ENCODE measurements at places on chromosomes 4 and X. TPM values are rescaled to one million over a fixed set of nuclear protein-coding genes. Genes with fewer than 3 reads are reported as not detected.

TACC3 gene
- total RNA-seq = 120 TPM

S100P gene
- total RNA-seq = 0.43 TPM

PLS3 gene
- total RNA-seq = 128 TPM

GLA gene
- total RNA-seq = 48.5 TPM

RRH gene
- not detected for total RNA-seq

PROM1 gene
- 66.6 TPM for total RNA-seq

STARD8 gene
- 3.5 TPM for total RNA-seq

AWAT2 gene
- total RNA-seq = not detected

CSAG1 gene
- total RNA-seq = not detected

IQCM gene
- not detected for total RNA-seq

DNA sequence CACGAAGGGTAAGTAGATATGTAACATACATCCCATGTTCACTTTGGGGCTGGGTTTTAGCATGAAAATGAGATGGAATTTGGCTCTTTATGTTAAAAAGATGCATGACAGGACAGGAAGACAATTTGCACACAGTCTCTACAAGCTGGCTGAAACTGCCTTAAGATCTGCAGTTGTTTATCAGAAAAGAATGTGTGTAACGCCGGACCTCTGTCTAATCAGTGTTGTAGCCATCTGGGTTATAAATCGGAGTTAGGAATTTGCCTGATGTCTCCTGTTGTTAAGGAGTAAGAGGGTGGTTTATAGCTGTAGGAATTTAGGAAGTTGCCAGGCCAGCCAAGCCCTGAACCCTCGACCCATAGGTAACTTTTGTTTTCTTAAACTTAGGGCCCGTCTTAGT, 562.9 kb upstream of the FAT1 start:
- DNase-seq = no peak

GRCh38 chr4:177964693-177965168, 522.5 kb upstream of the AGA start:
- DNase-seq = no peak

- DNase-seq = no peak
Observed at GRCh38 chr4:129144755-129145206, 48.8 kb downstream of the C4orf33 start.

- no peak for DNase-seq
Observed at GRCh38 chrX:150236327-150236726, 126.8 kb upstream of the MAMLD1 start.

DNA sequence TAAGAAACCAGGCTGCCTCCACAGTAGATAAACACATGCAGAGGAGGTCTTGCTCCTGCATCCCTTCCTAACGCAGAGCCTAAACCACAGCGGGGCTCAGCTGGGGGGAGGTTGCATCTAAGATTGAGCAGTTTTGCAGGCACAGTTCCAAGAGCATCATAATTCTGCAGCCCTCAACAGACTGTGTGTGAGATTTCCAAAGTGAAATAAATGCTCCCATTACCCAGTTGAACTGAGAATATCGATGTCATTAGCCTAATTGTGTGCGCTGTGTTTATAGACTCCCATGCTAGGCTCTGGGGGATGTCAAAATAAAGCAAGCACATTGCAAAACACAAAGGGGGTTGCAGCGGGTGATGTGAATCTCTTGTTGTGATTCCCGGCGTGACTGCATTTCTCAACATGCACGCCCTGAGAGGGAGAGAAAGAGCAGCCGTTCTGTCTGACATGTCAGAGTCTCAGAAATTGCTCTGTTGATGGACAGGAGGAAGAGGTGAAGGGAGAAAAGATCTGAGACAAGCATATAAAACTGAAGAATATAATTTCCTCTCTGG, 150.0 kb upstream of the PSAPL1 start:
- DNase-seq = no peak

DNA sequence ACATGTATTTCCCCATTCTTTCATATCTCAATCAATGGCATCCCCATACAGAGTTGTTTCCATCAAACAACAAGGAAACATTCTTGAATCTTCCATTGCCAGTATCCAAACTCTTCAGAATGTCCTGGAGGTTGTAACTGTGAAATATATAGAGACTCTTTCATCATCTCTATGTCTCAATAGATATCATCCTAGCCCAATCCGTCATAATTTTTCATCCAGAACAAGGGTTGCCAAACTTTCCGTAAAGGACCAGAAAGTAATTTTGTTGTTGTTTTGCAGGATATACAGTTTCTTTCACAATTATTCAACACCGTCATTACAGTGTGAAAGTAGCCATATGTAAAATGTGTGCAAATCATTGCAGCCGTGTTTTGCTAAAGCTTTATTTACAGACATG, 15.2 kb upstream of the CXCL6 start:
- no peak for DNase-seq

- DNase-seq = peak; percentile 94
Observed at GRCh38 chr4:183471946-183472708, 27.7 kb downstream of the CDKN2AIP start.

GRCh38 chrX:151984328-151984727, 9.9 kb upstream of the GABRE start:
- DNase-seq = no peak

DNA sequence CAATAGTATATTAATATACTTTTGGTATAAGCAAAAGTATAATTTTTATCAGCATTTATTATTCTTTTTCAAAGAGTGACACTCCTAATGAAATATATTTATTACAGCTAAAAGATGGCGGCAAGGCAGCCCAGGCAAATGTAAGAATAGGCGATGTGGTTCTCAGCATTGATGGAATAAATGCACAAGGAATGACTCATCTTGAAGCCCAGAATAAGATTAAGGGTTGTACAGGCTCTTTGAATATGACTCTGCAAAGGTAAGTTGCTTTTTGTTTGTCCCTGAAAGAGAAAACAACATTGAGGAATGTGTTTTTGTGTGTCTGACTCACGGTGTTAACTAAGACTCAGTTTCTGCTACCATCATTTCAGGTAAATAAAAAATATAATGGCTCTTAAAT, 71.9 kb downstream of the PDLIM5 start:
- DNase-seq = no peak

GRCh38 chr4:118974758-118975157, 86.1 kb downstream of the SYNPO2 start:
- DNase-seq = no peak

DNA sequence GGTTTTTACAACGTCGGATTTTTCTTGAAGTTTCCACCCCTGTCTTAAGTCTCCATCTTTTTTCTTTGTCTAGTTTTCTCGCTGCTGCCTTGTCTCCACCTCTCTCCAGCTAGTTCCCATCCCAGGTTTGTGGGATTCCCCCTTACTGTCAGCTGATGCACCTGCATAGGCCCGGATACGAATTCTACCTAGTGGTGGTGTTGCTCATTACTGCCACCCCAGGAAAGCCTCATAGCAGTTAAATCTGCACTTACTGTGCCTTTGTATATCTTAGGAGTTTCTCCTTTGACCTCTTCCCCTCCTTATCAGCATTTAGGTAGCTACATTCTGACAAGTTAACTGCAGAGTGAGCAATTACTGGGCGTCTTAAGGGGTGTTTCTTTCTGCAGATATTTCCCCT, 1693.1 kb upstream of the TENM3 start:
- peak; percentile 17 for DNase-seq

GRCh38 chr4:186128842-186129241, 24.3 kb downstream of the FAM149A start:
- no peak for DNase-seq

DNA sequence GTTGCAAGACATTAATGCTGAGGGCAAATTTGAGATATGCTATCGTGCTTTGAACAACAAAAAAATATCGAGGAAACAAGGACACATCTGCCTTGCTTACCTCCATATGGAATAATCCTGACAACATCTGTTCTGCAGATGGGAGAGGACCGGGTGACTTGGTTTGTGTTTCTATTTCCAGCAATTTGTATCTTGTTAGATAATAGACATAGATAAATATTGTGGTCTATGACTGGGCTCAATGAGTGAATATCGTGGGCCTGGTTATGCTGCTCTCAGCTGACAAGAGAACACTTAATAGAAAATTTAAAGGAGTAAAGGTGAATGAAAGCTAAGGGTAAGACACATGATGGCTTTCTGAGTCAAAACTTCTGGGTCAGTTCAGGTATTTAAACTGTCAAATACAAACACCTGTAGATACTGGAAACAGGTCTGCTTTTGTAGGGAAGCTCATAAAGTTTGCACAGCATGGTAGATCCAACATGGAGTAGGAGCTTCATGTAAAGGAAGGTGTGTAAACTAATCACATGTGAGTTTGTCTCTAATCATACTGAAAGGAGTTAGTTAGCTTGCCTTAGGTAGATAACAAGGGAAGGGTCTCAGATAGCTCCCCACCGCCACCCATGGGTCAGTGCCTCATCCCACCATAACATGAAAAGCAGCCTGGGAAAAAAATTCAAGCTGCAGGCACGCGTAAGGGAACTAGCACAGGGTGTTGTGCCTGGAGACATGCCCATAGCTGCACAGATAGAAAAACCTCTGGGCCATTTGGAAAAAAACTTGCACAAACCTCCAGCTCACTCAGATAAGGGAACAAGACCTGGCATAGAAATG, 904.1 kb upstream of the EPHA5 start:
- peak; percentile 28 for DNase-seq

- DNase-seq = no peak
Observed at GRCh38 chr4:106104276-106104675, 209.0 kb downstream of the NPNT start.
